NCI-H774 (cell line): ENCODE measurements at places on chromosomes 16 and 17.

DNA sequence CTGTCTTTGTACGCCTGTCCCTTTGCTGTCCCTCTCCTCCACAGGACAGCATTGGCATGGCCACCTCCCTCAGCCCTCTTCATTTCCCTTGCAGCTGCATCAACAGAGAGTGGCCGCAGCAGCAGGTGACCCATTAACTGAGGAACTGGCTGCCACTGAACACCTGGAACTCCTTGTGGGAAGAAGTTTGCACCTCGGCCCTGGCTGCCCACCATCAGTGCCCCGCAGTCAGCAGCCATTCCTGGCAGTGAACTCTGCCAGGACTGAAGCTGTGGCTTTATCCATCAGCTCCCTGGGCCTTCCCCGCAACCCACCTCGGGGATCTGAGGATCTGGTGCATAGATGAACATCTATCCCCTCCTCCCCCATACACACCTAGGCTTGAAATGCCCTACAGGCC, 13.1 kb upstream of the RNF135 start:
- DNase-seq = peak; percentile 31

DNA sequence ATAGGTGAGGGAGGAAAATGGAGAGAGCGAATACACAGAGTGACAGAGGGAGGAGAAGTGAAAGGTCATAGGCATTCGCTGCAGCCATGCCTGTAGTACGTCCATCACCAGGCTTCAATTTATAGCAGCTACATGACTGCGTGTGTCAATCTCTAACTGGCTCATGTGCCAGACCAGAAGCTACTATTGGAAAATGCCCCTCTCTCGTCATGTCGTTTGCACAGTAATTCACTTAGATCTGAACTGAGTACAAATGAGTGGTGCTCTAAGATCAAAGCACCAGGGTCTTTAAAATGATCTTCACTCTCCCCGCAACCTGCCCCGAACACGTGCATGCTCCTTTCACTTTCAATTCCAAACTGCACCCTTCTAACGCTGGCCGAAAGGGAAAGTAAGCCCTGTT, 51.3 kb downstream of the ADCY9 start:
- no peak for DNase-seq

- DNase-seq = no peak
Observed at GRCh38 chr16:80596507-80597207, 55.9 kb downstream of the DYNLRB2 start.

DNA sequence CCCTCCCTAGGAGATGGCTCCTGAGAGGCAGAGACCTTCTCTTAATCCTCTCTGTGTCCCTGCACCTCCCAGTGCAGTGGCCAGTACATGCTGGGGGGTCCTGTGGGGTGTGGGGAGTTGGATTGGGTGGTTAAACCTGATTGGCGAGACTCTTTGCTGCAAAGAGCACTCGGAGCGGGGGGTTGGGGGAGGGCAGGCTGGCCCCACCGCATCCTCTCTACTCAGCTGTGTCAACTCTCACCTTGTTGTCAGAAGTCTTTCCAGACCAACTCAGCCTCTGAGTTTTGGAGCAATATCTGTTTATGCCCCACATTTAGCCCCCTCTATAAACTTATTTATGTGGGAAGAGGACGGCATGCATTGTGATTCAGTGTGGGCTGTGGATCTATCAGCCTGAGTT, 40.0 kb downstream of the SMARCE1 start:
- DNase-seq = no peak

DNA sequence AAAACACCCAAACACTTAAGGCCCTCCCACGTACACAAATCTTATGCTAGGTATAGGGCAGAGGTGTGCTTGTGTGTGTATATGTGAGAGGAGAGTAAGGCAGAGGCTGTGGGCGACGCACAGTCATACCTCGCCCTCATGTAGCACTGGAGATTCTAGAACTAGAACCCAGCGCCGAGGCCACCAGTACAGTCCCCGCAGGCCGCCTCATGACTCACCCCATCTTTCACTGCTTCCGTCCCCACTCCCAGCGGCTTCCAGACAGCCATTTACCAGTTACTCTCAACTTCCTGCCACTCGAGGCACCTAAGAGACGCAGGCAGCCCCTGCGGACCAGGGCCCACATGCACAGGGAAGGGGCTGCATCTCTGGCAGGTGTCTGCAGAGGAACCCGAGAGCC, 23.2 kb upstream of the CYTH1 start:
- DNase-seq = no peak

DNA sequence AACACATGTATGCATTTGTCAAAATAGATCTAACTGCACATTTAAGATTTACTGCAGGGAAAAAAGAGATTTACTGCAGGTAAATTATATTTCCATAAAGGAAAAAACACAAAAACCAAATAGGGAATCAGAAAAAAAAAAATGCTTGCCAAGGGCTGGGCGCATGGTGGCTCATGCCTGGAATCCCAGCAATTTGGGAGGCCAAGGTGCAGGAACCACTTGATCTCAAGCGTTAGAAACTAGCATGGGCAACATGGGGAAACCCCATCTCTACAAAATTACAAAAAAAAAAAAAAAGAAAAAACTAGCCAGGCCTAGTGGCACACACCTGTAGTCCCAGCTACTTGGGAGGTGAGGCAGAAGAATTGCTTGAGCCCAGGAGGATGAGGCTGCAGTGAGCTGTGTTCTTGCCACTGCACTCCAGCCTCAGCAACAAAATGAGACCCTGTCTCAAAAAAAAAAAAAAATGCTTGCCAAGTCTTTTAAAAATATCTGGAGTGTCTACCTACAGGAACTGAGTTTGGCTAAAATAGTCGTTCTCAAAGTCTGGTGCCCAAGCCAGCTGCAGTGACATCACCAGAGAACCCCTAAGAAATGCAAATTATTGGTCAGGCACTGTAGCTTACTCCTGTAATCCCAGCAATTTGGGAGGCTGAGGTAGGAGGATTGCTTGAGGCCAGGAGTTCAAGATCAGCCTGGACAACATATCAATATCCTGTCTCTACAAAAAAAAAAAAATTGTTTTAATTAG, 17.5 kb downstream of the TRIM25 start:
- no peak for DNase-seq

DNA sequence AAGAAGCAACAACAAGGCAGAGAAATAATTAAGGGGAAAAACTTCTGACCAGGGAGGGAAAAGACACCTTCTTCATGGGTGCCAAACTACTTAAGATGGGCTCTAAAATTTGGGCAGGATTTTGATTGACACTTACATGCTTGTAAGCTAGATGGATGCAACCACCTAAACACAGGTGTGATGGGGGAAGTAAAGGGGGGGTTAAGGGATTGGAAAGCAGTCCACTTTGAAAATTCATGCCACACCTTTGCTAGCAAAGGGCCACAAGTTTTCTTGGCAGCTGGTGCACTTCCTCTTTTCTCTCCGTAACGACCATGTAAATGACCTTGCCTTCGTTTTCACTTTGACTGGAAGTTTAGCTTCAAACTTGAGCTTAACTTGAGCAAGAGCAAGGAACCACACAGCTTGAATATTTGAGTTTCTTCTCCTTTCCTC, 14.3 kb upstream of the PRKAR1A start:
- no peak for DNase-seq

- peak; percentile 36 for DNase-seq
Observed at GRCh38 chr17:69578385-69578936, 164.0 kb downstream of the MAP2K6 start.

DNA sequence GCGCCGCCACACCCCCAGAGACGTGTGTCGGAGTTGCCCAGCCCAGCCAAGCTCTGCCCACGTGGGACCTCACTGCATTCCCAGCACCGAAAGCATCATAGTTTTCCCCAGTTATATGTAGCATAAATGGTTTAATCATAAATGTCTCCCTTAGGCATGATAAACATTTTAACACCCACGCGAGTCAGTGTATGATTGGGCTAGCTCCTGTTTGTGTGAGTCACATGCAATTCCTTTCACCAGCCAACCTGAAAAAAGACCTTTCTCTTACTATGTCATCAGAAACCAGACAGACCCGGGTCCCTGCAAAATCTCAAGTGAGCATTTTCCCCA, 9.2 kb downstream of the TAF1C start:
- no peak for DNase-seq
